Left renal cortex interstitium (tissue), 4 donors: ENCODE measurements at places on chromosomes 1 and 21.

DNA sequence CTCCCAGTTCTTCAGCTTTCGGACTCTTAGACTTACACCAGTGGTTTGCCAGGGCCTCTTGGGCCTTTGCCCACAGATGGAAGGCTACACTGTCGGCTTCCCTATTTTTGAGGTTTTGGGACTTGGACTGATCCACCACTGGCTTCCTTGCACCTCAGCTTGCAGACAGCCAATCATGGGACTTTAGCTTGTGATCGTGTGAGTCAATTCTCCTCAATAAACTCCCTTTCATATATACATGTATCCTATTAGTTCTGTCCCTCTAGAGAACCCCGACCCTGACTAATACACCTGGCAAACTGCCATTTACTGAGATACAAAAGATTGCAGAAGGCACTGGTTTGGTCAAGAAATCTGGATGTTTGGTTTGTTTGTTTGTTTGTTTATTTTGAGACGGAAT lies 6.4 kb upstream of the RAB4A start:
- no peak for DNase-seq

DNA sequence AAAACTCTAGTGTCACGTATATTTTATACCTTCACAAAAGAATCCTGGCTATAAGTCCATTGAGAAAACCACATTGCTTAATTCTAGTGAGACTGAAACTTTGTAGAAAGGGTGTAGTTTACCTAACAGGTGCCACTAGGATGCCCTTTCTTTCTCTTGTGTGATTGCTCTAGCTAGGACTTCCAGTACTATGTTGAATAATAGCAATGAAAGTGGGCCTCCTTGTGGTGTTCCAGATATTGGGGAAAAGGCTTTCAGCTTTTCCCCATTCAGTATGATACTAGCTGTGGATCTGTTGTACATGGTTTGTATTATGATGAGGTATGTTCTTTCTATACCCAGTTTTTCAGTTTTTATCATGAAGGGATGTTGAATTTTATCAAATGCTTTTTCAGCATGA lies 39.7 kb upstream of the CHODL start:
- no peak for DNase-seq

- no peak for DNase-seq
Observed at GRCh38 chr21:27796106-27796505, 829.2 kb upstream of the ADAMTS5 start.

- DNase-seq: no peak
Observed at GRCh38 chr1:161374373-161374772, 6.7 kb upstream of the CFAP126 start.

GRCh38 chr1:81007024-81007423 lies 793.7 kb upstream of the ADGRL2 start:
- no peak for DNase-seq

- no peak for DNase-seq
Observed at GRCh38 chr21:45630876-45631275, 12.6 kb upstream of the PCBP3 start.

- no peak for DNase-seq
Observed at GRCh38 chr1:1402072-1402900, 3.2 kb upstream of the CCNL2 start.

DNA sequence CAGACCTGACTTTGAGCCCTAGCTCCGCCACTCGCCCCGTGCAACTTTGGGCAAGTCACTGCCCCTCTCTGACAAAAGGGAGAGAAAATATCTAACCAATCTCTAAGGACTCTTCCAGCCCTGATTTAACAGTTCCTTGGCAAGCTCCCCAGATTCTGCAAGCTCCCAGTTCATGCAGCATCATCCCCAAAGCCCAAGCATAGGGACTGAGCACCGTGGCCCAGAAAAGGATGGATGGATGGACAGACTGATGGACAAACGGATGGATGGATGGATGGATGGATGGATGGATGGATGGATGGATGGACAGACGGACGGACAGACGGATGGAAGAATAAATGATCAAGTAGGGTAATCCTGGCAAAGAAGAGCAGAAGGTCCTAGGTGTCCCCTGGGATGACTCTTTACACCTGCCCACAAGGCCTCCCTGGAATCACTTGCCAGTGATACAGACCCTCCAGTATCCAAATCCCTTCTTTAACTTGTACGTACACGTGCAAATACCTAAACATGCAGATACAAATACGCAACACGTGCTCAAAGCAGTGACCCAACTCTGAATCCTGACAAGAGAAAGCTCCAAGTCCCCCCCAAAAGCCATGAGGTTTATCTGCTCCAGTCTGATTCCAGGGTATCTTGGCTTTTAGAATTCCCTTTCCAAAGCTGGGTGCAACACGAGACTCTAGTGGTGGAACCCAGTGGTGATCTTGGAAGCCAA lies 16.0 kb downstream of the IFFO2 start:
- DNase-seq: no peak

DNA sequence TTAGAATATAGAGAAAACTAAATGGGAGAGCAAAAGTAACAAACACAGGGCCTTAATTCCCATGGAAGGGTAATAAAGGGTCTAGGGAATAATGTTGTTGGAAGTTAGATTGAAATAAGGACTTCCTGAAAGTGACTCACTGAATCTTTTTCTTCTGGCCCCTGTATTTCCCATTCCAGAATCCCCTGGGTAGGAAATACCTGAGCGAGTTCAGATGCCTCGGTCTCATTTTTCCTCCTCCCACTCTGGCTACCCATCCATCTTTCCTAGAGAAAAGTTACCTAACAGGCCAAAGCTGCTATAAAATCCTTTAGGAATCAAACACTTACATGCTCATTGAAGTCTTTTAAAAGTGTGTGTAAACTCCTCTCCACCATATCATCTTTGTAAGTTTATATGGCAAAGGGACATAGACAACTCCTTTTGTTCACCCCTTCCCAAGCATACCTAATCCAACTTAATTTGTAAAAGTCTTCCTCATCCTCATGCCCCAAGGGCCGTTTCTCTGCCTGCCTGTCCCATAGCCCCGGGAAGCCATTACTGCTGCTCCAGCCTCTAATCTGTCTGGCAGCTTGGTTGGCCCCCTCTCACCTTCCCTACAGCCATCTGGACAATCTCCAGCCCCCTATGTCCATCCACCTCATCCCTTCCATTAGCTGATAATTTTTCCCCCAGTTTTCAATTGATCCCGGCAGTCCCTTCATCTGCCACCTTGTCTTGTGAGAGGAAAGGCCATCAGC lies 3.3 kb upstream of the MEF2D start:
- DNase-seq: no peak
